ENCODE measurements at places on chromosomes 1 and 21. TPM values are rescaled to one million over a fixed set of nuclear protein-coding genes. Genes with fewer than 3 reads are reported as not detected.
A peak's percentile ranks its signal among the peaks of the same experiment; 100 is the strongest.

DNA sequence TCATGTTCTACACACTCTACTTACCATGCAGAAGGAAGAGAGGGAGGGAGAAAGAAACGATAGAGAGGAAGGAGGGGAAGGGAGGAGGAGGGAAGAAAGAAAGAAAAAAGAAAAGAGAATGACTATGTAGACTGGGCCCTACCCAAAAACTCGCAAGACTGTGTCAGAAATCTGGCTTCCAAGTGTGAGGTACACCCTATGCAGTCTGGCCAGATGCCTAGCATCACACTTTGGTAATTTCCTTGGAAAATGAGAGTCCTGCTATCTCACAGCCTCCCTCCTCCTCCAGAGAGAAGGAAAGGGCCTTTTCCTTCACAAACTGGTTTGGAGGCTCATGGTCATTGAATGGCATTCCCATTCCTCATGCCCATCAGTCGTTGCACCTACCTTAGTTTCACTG lies 86.4 kb upstream of the LRRC8D start:
- no peak for DNase-seq
- no peaks in the 10 kb centered on the region for H3K27me3 ChIP-seq
- no peak overlapping the region for H3K27ac ChIP-seq
- H3K4me1 ChIP-seq = peaks cover 73% of the 10 kb centered on the region

- no peak overlapping the region for H3K4me3 ChIP-seq
- H3K27ac ChIP-seq = peak overlapping the region; percentile 55
- H3K36me3 ChIP-seq = no peaks in the 10 kb centered on the region
- H3K27me3 ChIP-seq = peaks cover 21% of the 10 kb centered on the region
Measured at GRCh38 chr1:1432951-1433803, 2.3 kb upstream of the VWA1 start.

- H3K27ac ChIP-seq = no peak overlapping the region
- no peak overlapping the region for H3K4me3 ChIP-seq
- DNase-seq = no peak
- no peaks in the 10 kb centered on the region for H3K27me3 ChIP-seq
- H3K36me3 ChIP-seq = no peaks in the 10 kb centered on the region
- H3K4me1 ChIP-seq = peaks cover 20% of the 10 kb centered on the region
Measured at GRCh38 chr1:228161866-228162265, 3.7 kb upstream of the IBA57 start.

GRCh38 chr1:6271006-6271405 lies 10.1 kb upstream of the GPR153 start:
- H3K27ac ChIP-seq = no peak overlapping the region
- H3K4me1 ChIP-seq = no peaks in the 10 kb centered on the region
- H3K27me3 ChIP-seq = no peaks in the 10 kb centered on the region
- H3K36me3 ChIP-seq = no peaks in the 10 kb centered on the region
- H3K4me3 ChIP-seq = no peak overlapping the region

GRCh38 chr21:44931137-44931500 lies 8.7 kb upstream of the SLX9 start:
- H3K36me3 ChIP-seq = peaks cover 5% of the 10 kb centered on the region
- no peaks in the 10 kb centered on the region for H3K27me3 ChIP-seq
- peaks cover 57% of the 10 kb centered on the region for H3K4me1 ChIP-seq
- DNase-seq = no peak
- peak overlapping the region; percentile 81 for H3K4me3 ChIP-seq
- peak overlapping the region; percentile 90 for H3K27ac ChIP-seq

GRCh38 chr1:5765483-5765882 lies 226.7 kb downstream of the NPHP4 start:
- no peak overlapping the region for H3K27ac ChIP-seq
- H3K27me3 ChIP-seq = no peaks in the 10 kb centered on the region
- no peaks in the 10 kb centered on the region for H3K4me1 ChIP-seq

- no peaks in the 10 kb centered on the region for H3K4me1 ChIP-seq
- H3K27ac ChIP-seq = no peak overlapping the region
- H3K36me3 ChIP-seq = no peaks in the 10 kb centered on the region
- no peak overlapping the region for H3K4me3 ChIP-seq
- no peak for DNase-seq
Measured at GRCh38 chr1:232551386-232551785, 78.5 kb downstream of the SIPA1L2 start.

GRCh38 chr1:27144049-27144748 lies 10.7 kb downstream of the SLC9A1 start:
- H3K27me3 ChIP-seq = no peaks in the 10 kb centered on the region
- H3K27ac ChIP-seq = no peak overlapping the region
- no peak overlapping the region for H3K4me3 ChIP-seq
- H3K4me1 ChIP-seq = peaks cover 37% of the 10 kb centered on the region
- peaks cover 12% of the 10 kb centered on the region for H3K36me3 ChIP-seq
- no peak for DNase-seq

Gene SELL
- 117 TPM for total RNA-seq

Gene ASPM
- total RNA-seq = 27.5 TPM

DNA sequence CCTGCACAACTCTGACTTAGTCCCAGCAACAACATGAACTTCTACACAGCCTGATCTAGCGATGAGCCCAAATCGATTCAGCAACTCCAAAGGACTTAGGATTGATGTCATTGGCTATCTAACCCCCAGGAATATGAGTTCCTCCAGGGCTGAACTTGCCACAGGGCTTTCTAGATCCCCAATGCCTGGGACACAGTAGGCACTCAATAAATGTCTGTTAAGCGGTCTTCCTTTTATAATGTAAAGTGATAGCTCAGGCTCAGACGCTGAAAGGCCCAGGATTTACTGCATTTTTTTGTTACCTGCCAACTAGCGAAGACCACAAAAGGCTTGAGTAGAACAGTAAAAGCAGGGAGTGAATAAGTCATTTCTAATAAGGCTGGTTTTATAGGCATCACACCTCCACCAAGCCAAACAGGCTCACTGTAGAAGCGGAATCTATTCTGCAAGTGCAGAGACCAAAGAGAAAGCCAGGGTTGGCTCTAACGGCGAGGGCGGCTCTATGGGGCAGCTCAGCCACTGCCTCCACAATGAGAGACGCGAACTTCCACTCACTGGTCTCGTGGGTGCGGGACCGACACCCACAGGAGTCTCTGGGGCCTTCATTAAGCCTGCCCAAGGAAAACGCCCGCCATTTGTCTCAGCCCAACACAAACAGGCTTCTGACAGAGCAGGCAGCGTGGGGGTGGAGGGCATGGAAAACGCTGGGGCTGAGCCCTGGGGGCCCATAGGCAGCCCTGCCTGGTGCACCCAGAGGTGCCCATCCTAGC lies 52.0 kb downstream of the HLCS start:
- peaks cover 16% of the 10 kb centered on the region for H3K4me1 ChIP-seq
- no peaks in the 10 kb centered on the region for H3K27me3 ChIP-seq
- DNase-seq = no peak
- no peak overlapping the region for H3K27ac ChIP-seq

Gene ARHGEF10L
- total RNA-seq = not detected

Gene HAO2
- total RNA-seq = not detected

Gene LRRC71
- not detected for total RNA-seq

Gene CDK11B
- total RNA-seq = 39.1 TPM

DNA sequence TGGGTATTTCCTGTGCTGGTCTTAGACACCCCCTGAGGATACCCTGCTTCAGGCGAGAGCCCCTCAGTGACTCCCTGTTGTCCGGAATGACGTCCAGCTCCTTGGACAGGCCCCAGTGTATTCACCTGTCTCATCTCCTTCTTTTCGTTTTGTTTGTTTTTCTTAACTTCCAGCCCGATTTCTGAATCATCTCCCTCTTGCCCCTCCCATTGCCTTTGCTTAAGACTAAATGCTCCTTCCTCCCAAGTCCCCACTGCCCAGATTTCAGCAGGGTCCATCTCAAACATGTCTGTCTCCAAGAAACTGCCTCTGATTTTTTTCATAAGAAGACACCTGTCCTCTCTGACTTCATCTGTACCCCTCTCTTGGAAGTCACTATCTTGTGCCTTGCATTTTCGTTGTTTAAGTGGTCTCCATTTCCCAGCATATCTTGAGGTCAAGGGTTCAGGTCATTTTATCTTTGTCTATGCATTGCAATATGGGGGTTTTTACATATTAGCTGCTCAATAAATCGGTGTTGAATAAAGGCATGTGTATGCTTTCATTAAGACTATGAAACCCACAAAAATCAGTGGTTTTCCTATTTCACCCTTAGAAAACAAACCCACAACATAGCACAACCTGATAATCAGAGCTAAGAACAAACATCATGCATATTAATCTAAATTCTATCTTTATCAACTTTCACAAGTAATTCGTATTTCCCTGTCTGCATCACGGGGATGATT lies 58.4 kb upstream of the LGALS8 start:
- no peak for DNase-seq
- peaks cover 15% of the 10 kb centered on the region for H3K4me1 ChIP-seq
- H3K27me3 ChIP-seq = peaks cover 5% of the 10 kb centered on the region
- peaks cover 12% of the 10 kb centered on the region for H3K36me3 ChIP-seq
- H3K4me3 ChIP-seq = no peak overlapping the region
- no peak overlapping the region for H3K27ac ChIP-seq

Gene G0S2
- 509 TPM for total RNA-seq

DNA sequence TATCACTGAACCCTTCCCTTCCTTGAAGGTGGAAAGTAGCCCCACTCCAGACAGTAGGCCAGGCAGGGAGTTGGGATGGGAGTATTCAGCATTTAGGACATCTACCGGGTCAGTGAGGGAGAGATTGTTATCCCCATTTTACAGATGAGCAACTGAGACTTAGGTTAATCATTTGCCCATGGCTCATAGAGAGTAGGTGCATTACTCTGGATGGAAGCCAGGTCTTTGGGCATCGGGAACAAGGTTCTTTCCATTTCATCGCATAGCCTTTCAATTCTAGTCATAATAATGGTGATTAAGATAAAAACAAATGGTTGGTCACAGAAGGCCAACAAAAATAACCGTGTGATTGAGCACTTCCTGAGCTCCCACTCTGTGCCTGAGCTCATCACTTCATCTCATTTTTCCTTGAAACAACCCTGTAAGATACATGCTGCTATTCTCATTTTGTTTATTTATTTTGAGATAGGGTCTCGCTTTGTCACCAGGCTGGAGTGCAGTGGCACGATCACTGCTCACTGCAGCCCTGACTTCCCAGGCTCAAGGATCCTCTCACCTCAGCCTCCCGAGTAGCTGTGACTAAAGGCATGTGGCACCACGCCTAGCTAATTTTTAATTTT lies 64.8 kb downstream of the NAV1 start:
- no peaks in the 10 kb centered on the region for H3K36me3 ChIP-seq
- H3K4me3 ChIP-seq = no peak overlapping the region
- H3K27me3 ChIP-seq = no peaks in the 10 kb centered on the region
- no peak overlapping the region for H3K27ac ChIP-seq
- DNase-seq = no peak
- H3K4me1 ChIP-seq = no peaks in the 10 kb centered on the region

DNA sequence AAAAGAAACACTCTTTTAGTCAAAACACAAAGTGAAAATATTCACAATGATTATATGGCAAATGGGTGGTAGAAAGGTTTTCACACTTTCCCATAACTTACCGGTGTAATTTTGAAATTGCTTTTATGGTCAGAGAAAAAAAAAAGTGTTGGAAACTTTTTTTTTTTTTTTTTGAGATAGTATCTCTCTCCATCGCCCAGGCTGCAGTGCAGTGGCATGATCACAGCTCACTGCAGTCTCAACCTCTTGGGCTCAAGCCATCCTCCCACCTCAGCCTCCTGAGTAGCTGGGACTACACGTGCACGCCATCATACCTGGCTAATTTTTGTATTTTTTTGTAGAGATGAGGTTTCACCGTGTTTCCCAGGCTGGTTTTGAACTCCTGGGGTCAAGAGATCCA lies 3.3 kb downstream of the IFNGR2 start:
- peak overlapping the region; percentile 12 for H3K27ac ChIP-seq
- no peak overlapping the region for H3K4me3 ChIP-seq
- peaks cover 70% of the 10 kb centered on the region for H3K27me3 ChIP-seq
- peaks cover 34% of the 10 kb centered on the region for H3K4me1 ChIP-seq

GRCh38 chr1:76593618-76594017 lies 273.7 kb upstream of the ST6GALNAC5 start:
- no peak overlapping the region for H3K4me3 ChIP-seq
- DNase-seq = no peak
- no peak overlapping the region for H3K27ac ChIP-seq

Gene RHEX
- total RNA-seq = not detected

DNA sequence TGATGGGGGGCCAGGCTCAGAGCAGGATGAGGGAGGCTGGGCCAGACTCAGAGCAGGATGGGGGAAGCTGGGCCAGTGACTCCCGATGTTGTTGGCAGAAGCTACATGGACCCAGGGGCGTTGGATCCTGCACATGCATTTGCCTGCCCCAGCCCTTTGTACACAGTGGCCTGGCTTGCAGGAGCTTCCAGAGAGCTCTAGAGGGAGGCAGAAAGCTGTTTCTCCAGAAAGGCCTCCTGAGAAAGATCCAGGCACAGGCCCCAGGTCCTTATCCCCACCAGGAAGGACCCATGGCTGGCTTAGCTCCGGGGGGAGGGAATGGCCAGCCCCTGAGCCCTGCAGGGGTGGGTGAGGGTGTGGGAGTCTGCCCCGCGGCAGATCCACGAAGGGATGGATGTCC lies 106.6 kb upstream of the ACTRT2 start:
- no peaks in the 10 kb centered on the region for H3K36me3 ChIP-seq
- H3K27ac ChIP-seq = no peak overlapping the region
- DNase-seq = no peak
- no peak overlapping the region for H3K4me3 ChIP-seq

All from activated T-helper 1 cell treated with anti-CD3 and anti-CD28 coated beads, Interleukin-12 subunit alpha, Interleukin-12 subunit beta, Interleukin-2, Interleukin-4 antibody, amounts not matched to agents 30 ng/mL and 10 ng/mL and 1 ng/mL, durations not matched to agents 14 hours and 24 hours and 36 hours (primary cell).